CD8-positive, alpha-beta memory T cell (primary cell): ENCODE measurements at places on chromosomes 7 and 10.

DNA sequence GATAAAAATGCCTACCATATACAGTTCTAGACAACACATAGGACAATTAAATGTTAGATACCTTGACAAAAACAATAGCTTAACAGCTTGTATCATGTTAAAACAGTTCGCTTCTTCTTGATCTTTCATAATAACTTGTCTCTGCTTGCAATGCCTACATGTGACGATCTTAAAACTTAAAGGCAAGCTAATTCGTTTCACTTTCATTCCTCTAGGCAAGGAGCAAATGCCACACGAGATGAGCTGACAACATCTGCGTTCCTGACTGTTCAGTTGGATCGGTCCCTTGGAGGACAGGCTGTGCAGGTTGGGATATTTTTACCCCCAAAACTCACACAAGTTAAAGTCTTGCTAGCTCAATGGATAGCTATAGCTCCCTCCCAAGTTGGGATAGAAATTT, 51.6 kb upstream of the ARL4A start:
- peak; percentile 30 for DNase-seq

DNA sequence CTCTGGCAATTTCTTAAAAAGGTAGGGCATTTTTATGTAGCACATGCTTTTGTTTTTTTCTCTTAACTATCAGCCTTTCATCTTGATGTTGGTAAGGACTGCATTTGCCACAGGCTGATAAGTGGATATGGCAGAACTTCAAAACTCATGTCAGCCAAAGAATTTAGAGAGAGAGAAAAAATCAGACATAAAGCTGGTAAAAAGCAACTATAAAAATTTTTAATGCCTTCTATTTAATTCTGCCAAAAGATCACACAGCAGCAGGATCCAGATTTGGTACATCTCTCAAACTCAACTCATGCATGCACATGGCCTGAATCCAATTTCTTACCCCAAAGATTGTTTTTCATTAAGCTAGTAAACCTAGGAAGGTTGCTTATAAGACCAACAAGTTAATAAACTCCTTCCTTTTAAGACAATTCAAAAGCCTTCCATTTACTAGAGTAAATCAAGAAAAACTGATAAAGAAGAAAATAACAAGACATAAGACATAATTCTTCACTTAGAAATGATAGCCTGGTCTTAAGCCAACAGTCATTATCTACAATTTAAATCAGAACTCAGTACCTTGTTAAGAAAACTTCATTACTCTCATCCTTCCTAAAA, 69.3 kb downstream of the GLI3 start:
- no peak for DNase-seq

DNA sequence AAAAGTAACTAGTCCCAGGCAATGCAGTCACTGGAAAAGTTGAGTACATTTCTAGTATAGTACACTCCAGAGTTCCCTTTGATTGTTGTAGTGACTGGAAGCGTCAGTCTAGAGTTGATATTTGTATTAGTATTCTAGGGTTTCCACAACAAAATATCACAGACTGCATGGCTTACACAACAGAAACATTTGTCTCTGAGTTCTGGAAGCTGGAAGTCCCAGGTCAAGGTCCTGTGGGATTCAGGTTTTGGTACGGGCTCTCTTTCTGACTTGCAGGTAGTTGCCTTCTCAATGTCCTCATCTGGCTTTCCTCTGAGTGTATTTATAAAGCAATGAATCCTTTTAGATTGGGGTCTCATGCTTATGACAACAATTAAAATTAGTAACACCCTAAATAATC, 1119.1 kb upstream of the PHF14 start:
- DNase-seq: no peak

- DNase-seq: no peak
Measured at GRCh38 chr10:44851881-44852280, 59.3 kb upstream of the TMEM72 start.

GRCh38 chr7:76424413-76425111, at the start of gene ZP3:
Gene ZP3 (plus strand): TSS chr7:76424950. CDS start chr7:76424965, 15 bp downstream.
- DNase-seq: peak; percentile 21

DNA sequence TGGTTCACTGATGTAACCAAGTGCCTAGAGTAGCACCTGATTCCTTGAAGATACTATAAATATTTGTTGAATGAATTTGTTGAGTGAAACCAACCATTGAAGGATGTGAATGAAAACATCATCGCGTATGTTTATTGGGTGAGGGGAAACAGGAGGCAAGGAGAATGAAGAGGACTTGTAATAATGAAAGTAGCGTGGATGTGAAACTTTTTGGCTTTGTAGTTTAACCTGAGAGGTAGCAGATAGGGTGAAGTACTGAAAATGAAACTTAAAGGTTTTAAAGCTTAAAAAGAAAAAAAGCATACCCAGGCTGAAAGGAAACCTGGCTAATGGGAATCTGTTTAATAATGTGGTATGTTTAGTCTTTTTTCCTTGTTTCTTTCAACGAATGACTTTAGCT, 5.2 kb downstream of the CCNY start:
- peak; percentile 27 for DNase-seq

- DNase-seq: no peak
Measured at GRCh38 chr10:30691639-30692015, 62.1 kb upstream of the LYZL2 start.
